ENCODE measurements at places on chromosomes 11 and 22. TPM values are rescaled to one million over a fixed set of nuclear protein-coding genes. Genes with fewer than 3 reads are reported as not detected.

NXPE4 gene
- not detected for total RNA-seq

NFAM1 gene
- 2.9 TPM for total RNA-seq

WBP2NL gene
- total RNA-seq = 0.24 TPM

TEF gene
- total RNA-seq = 23.5 TPM

RTL10 gene
- 8.5 TPM for total RNA-seq

GRCh38 chr11:102465696-102466095, 13.1 kb upstream of the TMEM123 start:
- no peak for DNase-seq

GRCh38 chr11:45395947-45396346, 109.8 kb upstream of the SYT13 start:
- no peak for DNase-seq

GRCh38 chr11:30387891-30388861, 65.3 kb downstream of the ARL14EP start:
- DNase-seq = peak; percentile 61

DNA sequence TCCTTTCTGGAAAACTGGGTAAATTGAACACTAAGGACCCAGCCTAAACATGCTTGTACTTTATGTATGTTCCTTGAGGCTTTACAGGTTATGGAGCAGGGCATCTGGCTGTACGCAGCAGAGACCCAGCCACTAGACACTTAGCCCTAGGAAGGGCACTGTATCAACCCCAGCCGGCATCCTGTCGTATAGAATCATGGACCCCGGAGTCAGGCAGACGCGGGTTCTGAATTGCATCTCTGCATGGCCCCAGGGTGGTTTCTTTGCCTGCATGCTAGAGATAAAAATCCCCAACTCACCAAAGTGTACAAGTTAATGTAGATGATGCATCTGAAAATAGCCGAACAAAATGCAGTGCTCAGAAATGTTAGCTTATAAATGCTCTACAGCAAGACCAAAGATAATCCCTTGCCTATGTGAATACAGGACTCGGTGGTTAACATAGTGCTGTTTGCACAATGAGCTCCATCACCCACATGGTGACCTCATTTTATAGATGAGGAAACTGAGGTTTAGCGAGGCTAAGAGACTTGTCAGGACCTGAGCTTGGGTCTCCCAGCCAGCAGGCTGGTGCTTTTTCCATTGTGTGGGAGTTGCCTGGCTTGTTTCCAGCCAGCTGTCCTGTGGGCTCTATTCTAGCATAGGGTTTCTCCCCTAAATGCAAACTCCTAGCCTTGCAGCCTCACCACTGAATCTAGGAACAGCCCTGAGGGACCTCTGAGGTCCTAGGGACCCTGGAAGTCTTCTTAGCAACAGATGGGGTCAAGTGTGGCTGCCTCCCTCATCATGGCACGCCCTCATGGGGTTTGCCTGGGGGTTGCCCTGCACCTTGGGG, 7.3 kb downstream of the CD6 start:
- no peak for DNase-seq

DNA sequence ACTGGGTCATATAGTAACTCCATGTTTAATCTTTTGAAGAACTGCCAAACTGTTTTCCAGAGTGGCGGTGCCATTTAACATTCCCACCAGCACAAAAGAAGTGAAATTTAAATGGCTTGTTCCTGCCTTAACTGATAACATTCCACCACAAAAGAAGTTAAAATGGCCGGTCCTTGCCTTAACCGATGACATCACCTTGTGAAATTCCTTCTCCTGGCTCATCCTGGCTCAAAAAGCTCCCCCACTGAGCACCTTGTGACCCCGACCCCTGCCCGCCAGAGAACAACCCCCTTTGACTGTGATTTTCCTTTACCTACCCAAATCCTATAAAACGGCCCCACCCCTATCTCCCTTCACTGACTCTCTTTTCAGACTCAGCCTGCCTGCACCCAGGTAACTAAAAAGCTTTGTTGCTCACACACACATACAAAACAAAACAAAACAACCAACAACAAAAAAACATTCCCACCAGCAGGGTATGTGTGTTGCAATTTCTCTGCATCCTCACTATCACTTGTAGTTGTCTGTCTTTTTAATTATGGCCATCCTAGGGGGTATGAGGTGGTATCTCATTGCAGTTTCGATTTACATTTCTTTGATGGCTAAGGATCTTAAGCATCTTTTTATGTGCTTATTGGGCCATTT, 109.0 kb downstream of the FAR1 start:
- no peak for DNase-seq

GRCh38 chr11:123493349-123494063, 63.4 kb downstream of the GRAMD1B start:
- no peak for DNase-seq

All from Right ventricle myocardium inferior (tissue), 1 donor.